ENCODE measurements at places on chromosomes 11 and 22.

DNA sequence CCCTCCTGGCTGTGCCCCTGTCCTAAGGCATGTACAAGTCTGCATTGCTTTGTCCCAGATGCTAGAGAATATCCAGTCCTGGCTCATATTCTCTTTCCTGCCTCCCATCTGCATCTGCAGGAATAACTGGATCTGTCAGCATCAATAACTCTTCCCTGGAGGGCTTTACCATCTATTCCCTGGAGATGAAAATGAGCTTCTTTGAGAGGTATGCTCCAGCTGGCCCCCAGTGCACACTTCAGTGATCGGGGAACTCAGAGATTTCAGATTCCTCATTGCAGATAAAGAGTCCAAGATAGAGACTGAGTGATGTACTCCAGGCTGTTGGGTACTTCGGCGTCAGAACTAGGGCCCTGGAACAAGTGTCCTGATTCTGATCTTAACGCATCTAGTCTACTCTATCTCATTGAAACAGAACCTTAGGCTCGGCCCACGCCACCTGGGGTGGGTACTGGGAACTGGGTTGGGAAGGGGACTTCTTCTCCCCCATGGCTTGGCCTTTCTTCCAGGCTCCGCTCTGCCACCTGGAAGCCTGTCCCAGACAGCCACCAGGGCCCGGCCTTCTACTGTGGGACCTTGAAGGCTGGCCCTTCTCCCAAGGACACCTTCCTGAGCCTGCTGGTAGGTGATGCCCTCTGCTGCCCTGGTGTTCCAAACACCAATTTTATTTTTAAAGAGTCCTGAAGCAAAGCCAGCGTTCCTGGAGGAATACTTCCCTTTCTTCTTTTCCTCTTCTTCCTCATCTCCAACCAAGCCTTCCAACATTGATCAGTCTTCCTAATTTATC is 17.8 kb upstream of the GLB1L2 start:
- DNase-seq = no peak

- DNase-seq = no peak
Measured at GRCh38 chr11:90220391-90220790, 2.5 kb downstream of the CHORDC1 start.

DNA sequence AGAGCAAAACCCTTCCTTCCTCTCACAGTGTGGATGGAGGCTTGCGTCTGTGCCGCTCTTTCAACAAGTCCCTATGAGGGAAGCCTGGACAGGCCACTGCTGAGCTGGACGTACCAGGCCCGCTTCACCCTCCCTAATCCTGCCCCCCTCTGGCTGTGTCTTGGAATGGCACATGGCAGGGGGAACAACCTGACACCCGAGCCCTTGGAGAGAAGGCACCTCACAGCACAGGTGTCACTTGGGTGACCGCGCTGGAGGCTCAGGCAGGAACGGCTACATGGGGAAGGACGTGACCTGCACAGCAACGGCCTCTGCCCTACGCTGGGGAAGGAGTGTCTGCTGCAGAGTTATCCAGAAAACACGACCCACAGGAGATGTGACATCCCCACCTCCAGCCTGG is 11.0 kb downstream of the CARS1 start:
- no peak for DNase-seq

GRCh38 chr11:59671471-59671870 is 2.6 kb upstream of the PATL1 start:
- no peak for DNase-seq

DNA sequence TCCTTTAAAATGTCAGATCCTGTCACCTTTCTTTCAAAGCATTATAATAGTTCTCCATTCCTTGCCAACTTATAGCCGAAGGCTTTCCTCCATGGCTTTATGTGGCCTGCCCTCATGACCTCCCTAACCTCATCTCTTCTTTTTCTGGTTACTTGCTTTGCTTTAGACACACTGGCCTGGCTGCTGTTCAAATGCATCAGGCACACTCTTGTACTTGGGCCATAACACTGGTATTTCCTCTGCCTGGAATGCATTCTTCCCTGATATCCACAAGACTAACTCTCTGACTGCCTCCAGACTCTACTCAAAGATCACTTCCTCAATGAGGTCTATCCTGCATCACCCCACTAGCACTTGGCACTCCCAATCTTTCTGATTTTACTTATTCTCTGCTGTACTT is 710.3 kb downstream of the KCNA4 start:
- DNase-seq = no peak

GRCh38 chr11:957212-957920 is 31.7 kb downstream of the AP2A2 start:
- DNase-seq = no peak

- no peak for DNase-seq
Measured at GRCh38 chr11:1123970-1124369, 33.8 kb upstream of the MUC5AC start.

DNA sequence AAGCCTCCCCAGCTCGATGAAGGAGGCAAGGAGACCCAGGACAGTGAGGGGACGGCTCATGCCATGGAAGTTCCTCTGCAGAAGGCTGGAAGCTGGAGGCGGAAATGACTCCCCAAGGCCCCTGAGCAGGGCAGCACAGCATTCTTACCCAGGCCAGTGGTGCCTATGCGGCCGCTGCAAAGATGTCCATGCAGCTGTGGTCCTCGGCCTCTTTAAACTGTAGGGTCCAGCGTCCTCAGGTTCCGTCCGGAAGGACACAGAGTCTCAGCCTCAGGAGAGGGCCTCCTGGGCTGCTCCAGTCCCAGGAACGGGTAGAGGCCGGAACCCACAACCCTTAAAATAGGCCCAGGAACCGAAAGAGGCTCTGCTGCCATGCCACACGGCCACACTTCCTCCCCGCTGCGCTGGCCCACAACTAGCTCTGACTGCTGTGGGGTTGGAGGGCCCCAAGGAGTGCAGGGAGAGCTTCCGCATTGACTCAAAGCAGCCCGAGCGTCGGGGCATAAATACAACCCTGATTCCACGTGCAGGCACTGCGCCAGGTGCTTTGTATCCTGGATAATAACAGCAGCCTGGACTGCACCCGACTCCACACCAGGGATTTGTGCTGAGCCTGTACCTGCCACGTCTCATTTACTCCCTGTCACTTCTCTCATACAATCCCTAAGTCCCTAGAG is 5.5 kb downstream of the KIAA0930 start:
- no peak for DNase-seq

GRCh38 chr11:28815110-28815509 is 706.9 kb downstream of the METTL15 start:
- no peak for DNase-seq

DNA sequence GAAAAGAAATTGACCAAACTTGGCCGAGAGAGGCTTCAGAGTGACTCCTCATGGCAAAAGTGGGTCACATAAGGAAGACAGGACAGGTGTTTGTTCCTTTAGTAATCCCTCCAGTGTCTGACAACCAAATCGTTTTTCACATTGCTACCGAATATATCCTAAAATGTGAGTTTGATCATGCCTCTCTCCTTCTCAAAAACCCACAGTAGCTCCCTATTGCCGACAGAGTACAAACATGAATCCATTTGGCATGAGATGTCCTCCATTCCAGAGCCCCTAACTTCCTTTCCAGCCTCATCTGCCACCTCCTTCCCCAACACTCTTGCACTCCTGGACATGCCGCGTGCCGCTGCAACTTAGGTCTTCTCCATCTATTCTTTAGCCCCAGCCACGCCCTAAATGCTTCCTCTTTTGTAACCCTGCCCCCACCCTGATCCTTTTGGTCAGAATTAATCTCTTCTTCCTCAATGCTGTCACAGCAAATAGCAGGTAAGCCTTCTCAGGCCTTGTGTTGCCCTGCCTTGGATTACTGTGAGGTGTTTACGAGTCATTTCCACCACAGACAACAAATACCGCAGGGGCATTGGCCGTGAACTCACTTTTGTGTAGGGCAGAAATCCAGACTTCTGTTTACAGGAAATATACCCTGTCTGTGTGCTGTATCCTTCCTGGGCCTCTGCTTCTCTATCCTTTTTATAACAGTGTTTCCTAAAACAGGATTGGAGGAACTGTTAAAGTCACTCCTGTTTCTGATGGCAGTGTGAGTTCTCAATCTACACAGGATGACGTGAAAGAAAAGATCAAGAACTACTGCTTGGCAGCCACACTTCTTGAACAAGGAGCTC is 66.0 kb upstream of the FTH1 start:
- DNase-seq = no peak

DNA sequence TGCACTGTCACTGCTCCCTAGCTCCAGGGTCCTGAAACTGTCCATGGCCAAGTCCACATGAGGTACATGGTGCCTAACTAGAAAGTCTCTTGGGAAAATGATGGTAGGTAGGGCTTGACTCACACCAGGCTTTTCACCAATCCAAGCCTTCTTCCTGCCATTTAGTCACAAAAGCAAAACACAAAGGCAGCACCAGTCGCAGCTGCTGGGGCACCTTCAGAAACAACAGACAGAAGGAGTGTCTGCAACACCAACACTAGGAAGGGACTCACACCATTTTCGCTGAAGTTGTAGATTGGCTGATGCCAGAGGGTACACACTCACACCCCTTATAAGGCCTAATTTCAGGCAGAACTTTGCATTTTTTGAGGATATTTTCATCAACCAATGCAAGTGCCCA is 55.7 kb downstream of the SYTL2 start:
- no peak for DNase-seq

Data from activated naive CD4-positive, alpha-beta T cell treated with anti-CD3 and anti-CD28 coated beads, Interleukin-2, amount 10 ng/mL, durations not matched to agents 7 days and 5 days (primary cell).